ENCODE measurements at places on chromosomes 1 and 21.

GRCh38 chr1:205407970-205408369, 13.9 kb downstream of the LEMD1 start:
- DNase-seq = no peak

- DNase-seq = no peak
These were observed 38.5 kb downstream of the CRB1 start for GRCh38 chr1:197306381-197307062.

DNA sequence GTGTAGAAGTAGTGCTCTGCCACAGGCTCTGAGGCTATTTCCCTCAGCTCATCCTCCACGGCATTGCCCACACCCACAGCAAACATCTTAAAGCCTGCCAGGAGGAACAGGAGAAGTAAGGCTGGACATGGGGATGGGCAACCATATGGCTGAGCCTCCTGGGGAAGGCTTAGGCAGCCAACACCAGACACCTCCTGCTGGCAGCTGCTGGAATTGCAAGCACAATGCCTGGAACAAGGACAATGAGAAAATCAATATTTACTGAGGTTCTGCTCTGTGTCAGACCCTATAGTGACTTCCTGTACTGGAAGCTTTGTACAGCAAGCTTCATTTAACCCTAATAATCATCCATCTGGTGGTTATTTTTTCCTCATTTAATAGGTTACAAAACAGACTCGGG, 8.2 kb downstream of the MATN1 start:
- no peak for DNase-seq

DNA sequence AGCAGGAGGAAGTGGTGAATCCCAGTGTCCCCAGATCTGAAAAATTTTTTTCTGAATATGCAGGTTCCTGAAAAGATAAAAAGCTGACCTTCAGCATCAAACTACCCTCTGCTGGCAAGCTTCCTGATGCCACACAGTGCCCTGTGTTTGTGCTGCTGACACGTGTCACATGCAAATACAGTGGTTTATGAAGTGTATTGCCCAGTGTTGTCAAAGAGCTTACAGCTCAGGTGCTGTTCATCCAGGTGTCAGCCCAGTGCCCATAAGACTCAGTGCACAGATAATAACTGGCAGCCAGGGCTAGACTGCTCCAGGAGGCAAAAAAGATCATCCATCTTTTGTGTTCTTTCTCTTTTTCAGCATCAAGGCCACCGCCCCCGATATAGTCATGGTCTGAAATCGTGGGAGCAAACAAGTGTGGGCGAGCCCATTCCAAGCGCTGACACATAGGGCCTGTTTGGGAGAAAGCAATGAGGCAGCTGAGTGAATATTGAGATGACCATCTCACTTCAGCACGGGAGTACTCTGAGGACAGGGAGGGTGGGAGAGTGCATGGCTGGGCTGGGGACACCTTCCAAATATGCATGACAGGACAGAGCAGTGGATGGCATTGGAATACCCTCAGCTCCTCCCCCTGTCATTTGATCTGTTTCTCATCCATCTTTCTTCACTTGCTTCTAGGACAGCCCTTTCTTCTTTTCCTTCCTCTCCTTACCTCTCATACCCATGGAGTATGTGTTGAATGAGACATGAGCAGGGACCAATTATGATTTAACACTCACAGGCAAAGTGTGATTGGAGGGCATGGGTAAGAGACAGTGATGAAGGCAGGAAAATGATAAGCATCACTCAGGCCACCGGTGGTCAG, 6.4 kb upstream of the KCNK1 start:
- DNase-seq = no peak

DNA sequence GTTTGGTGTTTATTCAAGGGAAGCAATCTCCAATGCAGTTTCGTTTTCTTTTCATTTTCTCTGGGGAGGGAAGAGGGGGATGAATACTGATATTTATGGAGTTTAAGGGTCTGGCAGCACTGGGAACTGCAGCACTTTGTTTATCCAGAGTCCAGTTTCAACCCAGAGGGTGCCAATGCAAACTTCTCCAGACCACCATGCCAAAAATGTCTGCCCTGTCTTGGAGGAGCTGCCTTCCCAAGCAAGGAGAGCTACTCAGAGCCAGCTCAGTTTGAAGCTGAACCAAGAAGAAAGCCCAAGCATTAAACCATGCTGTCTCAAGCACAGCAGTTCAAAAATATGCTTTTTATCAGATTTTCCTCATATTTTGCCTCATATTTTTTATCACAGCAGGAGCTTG, 589.7 kb downstream of the LMO4 start:
- DNase-seq = no peak

DNA sequence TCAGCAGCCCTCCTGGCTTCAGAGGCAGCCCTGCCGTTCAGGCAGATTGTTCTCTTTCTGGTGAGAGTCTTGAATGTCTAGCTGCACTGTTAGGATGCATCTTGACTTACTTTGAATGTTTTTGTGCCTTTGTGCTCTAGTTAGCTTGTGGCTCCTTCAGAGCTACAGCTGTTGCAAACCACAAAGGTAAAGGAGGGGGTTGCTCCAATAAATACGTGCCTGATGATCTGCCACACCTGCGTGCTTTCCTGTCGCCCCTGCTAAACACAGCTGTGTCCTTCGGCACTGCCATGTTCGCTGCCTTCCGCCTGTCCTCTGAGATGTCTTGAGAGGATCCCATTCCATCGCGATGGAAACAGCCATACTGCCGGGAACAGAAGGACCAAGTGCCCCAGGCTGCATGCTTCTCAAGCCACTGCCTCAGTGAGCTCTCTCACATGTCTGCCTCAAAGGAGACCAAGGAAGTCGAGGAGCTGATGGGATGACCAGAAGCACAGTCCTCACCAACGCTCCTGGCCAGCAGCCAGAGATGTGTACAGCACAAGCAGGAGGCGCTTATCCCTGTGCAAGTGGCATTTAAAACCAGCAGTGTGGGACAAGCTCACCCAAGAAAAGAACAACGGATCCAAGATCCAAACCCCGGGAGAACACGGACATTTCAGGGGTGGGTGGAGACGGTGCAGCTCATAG, 12.0 kb upstream of the SMIM12 start:
- no peak for DNase-seq

GRCh38 chr21:21084179-21084578, 86.0 kb downstream of the NCAM2 start:
- no peak for DNase-seq

DNA sequence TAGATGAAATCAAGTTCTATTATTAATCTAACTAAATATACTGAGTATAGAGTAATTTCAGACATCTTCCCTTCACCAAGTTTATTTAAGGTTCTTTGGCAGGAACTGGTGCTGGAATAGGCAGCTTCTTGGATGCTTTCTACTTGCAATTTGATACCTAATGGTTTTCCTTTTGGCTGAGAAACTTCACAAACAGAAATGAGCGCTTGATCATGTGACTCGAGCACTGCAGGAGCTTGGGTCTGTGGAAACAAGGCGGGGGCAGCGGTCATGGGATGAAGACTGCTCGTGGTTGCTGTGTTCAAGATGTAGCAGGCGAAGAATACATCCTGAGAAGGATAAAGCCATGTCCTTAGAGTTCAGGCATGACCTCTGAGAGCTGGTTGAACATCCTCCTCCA, 136.8 kb downstream of the PTPRC start:
- DNase-seq = no peak

DNA sequence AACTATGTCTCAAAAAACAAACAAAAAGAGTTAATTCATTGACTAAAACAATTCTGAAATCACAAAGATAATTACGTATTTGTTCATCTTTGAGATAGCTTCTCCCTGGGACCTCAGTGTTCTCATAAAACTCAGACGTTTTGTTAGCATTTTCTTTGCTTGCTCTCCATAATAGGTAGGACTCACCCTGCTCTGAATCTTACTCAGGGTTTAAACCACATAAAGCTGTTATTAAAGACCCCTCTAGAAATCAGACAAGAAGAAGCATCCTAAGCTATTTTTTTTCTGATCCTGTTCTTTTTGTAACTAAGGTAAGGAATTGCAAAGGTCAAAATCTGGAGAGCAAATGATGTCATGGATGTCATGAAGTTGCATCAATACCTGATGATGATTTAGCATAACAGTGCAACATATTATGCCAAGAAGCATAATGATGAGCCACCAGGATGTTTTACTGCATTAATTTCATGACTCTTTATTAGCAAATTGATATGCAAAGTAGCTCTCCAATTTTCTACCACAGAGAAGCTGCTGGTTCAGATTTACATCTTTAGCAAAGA, 2.4 kb downstream of the FBXO42 start:
- no peak for DNase-seq
